ENCODE measurements at places on chromosomes 5 and 9.

- no peak for DNase-seq
Observed at GRCh38 chr5:18243846-18244245, 609.6 kb downstream of the TAF11L14 start.

DNA sequence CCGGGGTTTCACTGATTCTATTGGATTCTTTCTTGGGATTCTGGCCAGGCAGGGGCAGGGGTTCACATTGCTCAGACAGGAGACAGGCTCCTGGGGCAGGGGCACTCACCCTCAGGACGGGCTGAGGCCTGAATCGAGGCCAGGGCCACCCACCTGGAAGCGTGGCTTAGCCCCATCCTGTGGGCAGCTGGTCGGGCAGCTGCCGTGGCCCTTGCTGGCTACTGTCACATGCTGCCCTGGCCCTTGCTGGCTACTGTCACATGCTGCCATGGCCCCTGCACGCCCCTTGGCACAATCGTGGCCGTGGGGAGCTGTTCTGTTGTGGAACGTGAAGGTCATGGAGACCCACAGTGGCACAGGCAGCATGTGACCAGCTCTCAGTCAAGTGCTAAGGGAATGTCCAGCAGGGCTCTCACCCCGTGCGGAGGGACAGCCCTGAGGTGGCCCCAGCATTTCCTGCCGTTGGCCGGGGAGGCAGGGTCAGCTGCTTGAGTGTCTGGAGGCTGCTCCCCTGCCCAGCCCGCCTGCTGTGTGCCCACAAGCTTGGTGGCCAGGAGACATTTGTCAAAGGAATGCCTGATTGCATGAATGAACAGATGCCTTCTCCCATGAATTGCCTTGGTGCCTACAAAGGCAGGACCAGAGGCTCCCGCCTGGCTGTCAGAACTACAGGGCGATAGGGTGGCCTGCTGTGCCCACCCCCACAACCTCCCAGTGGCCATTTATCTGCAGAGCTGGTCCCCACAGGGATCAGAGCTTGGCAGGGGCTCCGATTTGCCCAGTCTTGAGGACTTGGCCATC is 16.9 kb upstream of the TMEM250 start:
- DNase-seq = no peak

- no peak for DNase-seq
Observed at GRCh38 chr5:170519549-170519948, 15.7 kb downstream of the KCNIP1 start.

- DNase-seq = no peak
Observed at GRCh38 chr5:144487207-144487606, 316.5 kb downstream of the KCTD16 start.

DNA sequence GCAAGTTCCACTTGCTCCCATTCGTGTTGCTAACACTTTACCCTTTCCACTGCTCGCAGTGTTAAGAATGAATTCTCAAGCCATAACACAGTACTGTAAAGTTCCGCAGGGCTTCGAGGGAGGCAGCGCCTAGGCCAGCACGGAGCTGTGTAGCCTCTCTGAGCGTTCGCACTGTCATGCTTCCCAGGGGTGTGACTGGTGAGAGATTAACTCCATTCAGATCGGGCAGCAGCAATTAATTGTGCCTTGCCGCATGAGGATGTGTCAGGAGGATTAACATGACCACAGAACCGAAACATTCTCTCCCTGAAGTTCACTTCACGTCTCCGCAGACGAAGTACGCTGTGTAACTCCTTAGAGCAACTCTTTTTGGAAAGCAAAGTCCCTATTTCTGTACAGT is 23.2 kb downstream of the ZBTB34 start:
- DNase-seq = no peak

DNA sequence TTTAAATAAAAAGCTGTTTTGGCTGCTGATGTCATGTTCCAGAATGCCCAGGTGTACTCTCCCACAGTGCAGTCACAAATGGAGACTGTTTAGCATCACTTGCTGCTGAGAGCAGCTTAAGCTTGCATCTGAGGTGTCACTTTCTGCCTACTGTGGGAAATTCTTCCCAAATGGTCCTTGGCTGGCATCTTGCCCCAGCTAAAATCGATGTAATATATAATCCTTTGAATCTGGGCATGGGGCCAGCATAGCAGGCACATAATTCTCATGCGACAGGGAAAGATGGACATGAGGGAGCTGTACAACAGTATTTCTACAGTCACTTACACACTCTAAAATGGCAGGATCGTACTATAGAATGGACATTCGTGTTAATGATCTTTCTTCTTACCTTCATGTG is 144.3 kb downstream of the MACIR start:
- DNase-seq = no peak

GRCh38 chr5:132193165-132193694 is 34.4 kb downstream of the P4HA2 start:
- DNase-seq = no peak

DNA sequence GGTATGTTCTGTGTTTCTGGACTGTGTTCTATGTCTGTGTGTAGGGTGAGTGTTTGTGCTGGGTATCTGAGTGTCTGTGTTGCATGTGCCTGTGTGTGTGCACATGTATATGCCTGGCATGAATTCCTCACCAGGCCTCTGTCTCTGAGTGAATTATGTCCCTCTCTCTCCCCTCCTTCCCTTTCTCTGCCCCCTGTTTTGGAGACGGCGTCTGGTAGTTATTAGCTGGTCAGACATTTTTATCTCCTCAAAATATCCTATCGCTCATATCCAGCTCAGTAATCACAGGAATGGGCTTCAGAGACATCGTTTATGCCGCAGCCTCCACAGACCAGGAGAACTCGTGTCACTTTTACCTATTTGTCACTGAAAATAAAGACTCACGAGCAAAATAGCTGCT is 483.2 kb upstream of the BRINP1 start:
- DNase-seq = no peak

GRCh38 chr5:38367410-38367809 is 109.1 kb downstream of the EGFLAM start:
- DNase-seq = no peak

DNA sequence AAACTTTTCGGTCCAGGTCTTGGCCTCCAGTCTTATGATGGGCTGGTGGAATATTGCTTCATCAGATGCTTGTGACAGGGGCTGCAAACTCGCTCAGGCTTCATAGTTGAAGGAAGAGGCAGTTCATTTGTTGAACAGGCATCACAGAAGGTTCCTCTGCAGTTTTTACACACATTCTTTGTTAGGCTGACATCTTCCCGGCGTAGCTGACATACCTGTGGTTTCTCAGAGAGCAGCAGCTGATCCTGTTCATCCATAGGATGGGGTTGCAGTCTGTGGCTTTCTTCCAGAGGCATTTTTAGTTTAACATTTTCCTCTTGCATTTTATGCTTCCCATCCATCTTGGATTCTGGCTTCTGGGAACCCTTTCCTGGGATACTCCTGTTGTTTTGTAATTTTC is 1255.2 kb downstream of the EFNA5 start:
- no peak for DNase-seq
